Esophagus mucosa (tissue), 1 donor: ENCODE measurements at places on chromosomes 3 and 15. TPM values are rescaled to one million over a fixed set of nuclear protein-coding genes. Genes with fewer than 3 reads are reported as not detected.

Gene EPHB3
- 44.7 TPM for total RNA-seq

Gene ITIH1
- total RNA-seq: 0.12 TPM

Gene GATM
- 11.3 TPM for total RNA-seq

Gene SRGAP3
- 5.2 TPM for total RNA-seq

Gene PIGZ
- total RNA-seq: 3.7 TPM

Gene STAC
- 0.08 TPM for total RNA-seq

Gene TUSC7
- total RNA-seq: not detected

GRCh38 chr3:171753025-171753472, 57.2 kb downstream of the PLD1 start:
- peak; percentile 97 for ATAC-seq

- no peak for ATAC-seq
Measured at GRCh38 chr3:133742351-133743091, 3.7 kb upstream of the TF start.

DNA sequence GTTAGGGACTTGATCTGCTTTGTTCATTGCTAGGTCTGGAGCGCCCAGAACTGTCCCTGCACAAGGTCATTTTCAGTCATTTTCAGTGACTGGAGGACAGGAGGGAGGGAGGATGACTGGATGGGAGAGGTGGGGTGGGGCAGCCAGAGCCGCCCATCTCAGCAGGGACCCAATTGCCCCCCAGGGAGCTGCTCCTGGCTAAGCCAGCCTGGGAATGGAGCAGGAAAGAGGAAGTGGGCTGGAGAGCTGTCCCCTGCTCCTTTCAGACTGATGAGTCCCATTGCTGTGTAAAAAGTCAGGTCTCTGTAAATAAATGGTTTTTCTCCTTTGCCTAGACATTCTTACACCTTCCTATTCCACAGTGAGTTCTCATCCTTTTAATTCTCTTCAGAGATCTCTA, 98.4 kb upstream of the RAD18 start:
- ATAC-seq: no peak

DNA sequence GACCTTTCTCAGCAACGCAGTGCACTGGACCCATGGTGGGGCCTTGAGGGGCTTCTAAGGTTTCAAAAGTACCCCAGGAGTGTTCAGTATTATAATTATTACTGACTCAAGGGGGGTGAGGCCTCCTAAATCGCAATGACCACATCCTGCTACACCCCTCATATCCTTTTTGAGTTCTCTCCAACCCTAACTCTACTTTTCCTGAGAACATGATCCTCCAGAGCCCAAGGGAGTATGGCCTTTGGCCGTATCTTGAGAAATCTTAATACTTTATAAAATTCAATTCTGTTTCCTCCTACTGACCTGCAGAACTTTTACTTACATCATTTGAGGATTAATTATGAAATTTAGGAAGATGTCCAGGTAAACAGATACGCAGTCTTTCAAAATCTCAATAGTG, 30.4 kb upstream of the RARRES1 start:
- ATAC-seq: no peak

DNA sequence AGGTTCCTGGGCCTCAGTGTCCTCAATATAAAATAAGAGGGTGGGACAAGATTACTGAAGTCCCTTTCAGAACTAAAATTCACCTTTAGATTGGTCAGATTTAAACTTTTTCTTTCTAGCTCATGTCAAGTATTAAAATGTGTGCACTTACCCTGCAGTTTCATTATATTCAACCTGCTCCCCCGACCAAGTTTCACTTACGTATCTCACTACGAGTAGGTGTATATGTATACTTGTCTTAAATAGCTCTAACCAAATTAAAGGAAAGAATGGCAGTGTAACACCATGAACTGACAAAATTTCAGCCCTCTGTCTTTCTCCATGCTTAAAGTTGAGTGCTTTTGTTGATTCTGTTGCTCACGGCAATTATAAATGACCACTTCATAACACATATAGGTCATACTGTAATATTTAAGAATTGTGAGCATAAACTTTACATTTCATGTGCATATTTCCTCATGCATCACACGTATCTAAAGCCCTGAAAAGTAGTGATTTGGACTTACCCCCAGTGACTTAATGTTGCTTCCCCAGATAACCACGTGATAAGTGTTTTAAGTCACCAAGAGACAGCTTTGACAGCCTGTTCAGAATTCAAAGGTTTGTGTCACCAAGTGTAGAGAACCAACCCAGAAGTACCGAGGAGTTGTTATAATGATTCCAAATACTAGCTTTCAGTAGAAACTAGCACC, 70.0 kb downstream of the PGPEP1L start:
- no peak for ATAC-seq

DNA sequence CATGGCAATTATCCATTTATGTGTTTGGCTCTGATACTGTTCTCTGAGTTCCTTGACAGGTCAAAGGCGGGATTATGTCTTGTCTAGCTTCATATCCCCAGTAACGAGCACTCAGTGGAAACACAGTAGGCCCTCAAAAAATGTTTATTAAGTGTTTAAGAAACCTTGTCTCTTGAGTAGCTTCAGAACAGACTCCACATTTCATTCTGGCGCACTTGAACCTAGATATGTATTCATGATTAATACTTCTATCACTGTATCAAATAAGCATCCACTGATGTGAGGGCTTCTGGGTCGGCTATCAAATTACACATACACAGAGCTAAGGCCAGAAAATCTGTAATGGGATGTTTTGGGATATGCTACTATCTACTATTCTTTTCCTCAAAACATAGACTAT, 4.6 kb downstream of the CBLB start:
- no peak for ATAC-seq

DNA sequence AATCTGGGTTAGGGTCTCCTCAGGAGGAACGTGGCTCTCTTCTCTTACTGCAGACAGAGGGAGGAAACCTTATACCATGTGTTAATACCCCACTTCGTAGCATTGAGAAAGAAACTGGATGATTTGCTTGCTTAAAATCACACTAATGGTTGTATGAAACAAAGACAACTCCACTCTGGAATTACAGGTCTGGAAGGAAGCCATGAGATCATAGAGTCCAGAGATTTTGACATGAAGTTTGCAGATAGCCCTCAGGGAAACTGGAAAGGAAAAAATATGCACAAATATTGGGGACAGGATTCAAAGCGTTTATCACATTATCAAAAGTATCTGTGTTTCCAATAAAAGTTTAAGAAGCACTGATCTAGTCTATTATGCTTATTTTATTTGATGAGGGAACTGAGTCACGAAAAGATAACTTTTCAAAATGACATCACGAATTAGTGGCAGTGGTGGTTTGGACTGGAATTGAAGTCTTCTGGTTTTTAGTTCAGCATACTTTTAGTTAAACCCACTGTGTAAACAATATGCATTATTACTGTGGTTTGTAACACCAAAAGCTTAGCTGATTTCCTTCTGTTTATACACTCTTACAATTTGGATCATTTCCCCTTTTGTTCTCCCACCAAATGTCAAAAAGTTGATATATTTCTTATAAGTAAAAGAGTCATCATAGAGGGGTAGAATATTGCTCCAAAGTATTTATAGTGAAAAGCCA, 16.8 kb downstream of the FGF7 start:
- ATAC-seq: no peak

GRCh38 chr3:51099794-51100535, 285.1 kb upstream of the MANF start:
- ATAC-seq: peak; percentile 81

DNA sequence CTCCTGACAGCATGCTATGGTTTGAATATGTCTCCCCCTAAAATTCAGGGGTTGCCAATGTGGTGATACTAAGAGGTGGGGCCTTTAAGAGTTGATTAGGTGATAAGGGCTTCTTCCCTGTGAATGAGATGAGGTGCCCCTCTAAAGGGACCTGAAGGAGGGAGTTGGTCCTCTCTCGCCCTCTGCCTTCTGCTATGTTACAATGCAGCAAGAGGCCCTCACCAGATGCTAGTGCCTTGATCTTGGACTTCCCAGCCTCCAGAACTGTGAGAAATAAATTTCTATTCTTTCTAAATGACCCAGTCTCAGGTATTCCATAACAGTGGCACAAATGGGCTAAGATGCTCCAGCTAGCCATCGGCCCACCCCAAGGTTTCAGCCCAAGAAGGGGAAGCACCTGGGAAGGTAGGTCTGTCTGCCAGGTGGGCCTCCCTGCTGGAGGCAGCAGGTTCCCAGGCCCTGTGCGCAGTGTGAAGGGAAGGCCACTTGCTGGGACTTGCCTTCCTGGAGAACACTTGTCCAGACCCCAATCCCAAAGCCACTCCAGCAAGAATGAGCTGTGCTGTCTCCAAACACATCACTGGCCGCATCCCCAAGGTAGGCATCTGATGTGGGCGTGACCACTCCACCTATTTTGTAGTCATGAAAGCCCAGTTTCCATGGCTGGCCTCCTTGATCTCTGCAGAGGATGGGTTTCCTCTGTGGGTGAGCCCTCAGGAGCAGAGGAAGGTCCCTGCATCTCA, 9.0 kb downstream of the TGM4 start:
- peak; percentile 18 for ATAC-seq

GRCh38 chr15:96720656-96721055, 390.2 kb downstream of the NR2F2 start:
- no peak for ATAC-seq

DNA sequence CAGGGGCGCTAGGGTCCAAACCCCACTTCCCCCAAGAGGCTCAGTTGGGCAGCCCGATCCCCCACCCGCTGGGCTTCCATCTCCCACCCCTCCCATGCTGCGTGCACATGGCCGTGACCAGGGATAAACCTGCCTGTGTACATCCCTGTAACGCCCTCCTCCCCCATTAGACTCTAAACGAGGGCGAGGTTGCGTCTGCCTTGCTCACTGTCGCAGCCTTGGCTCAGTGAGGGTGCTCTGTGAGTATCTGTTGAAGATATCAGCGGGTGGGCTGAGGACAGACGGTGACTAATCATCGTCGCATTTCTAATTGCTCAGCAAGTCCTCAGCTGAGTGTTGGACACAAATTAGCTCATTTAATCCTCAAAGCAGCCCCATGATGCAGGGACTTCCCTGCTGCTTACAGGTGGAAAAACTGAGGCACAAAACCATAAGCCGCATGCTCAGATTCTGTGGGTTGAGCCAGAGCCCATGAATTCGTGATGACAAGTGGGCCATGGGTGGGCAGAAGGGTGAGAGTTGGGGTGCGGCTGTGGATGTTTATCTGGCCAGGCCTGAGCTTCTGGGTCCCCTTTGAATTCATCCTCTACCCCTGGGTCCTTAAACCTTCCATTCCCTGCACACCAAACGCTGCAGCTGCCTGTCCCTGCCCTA, 26.0 kb downstream of the FBLN2 start:
- no peak for ATAC-seq

- peak; percentile 8 for ATAC-seq
Measured at GRCh38 chr3:172711454-172711795, 558 bp upstream of the NCEH1 start.

DNA sequence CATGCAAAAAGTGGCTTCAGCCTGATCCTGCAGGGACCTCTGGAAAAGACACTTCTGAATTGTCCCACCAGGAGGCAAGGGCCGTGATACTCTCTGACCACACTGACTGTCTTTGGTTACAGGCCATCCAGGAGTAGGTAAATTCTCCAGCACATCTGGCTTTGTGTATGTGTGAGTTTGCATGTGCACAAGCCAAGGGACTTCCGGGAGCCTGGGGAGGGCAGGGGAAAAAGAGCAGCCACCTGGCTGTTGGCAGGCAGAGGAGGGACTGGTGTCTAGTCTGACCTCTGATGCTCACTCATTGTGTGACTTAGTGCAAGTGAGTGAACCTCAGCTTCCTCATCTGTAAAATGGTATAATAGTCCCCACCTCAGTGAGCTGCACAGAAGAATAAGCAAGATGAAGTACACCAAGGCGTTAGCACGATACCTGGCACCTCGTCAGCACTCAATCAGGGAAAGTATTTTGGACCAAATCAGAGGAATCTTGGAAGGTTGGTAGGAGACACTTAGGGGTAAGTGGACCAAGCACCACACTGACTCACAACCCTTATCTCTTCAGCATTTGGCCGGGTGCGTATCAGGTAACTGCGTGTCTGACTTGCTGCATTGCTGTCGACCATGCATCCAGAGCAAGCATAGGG, 19.1 kb downstream of the KLHL6 start:
- ATAC-seq: peak; percentile 53

DNA sequence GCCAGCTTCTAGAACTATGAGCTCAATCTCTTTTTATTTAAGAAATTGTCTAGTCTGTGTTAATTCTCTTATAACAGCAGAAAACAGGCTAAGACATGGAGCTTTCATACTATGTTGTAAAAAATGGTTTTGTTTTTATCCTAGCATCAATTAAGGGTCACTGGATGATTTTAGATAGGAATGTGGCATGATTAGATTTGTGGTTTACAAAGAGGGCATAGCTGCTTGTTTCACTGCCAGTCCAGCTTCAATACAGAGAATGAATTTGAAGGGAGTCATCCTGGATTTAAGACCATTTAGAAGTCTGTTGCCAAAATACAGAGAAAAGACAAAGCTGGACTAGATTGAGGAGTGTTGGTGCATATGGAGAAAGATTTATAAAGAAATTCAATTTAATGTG, 532.6 kb upstream of the CCDC54 start:
- no peak for ATAC-seq

DNA sequence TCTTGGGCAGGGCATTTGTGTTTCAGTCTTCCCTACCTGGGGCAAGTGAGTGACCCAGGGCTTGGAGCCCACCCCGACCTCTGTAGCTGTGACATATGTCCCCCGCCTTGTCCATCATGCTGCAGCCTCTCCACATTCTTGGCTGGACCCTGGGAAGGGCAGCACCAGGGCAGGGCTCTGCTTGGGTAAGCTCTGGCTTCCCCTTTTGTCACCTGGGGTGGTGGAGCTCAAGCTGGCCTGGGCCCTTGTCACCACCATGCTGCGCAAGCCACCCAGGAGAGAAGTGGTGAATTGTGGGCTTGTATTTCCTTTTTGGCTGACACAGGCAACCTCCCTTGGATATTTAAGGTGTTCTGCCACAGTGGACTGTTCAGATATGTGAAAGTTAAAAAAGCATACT, 29.3 kb downstream of the SPSB4 start:
- ATAC-seq: no peak

DNA sequence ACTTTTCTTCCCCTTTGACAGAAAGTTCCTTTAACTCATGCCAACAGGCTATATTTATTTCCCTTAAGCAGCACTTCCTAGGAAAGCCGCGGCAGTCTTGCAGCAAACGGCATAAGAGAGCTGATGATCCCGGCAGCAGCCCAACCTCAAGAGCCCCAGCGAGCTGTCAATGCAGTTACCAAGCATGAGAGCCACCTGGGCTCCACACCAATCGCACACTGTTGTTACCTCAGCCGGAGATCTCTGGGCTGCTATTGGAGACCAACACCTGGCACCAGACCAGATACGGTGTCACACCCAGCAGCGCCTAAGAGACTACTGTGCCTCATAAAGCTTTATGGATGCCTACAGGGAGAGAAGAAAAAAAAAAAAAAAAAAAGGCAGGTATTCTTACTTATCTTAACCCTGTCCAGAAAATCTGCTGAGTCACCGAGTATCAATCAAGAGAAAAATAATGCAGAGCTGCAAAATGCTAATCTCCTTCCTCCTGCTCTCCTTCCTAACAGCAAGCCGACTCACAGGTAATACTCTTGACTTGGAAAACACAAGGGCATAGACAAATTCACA, 11.7 kb downstream of the ABCC5 start:
- peak; percentile 97 for ATAC-seq

- no peak for ATAC-seq
Measured at GRCh38 chr3:101938262-101938847, 89.0 kb downstream of the NFKBIZ start.
